ENCODE measurements at places on chromosomes 2 and 18.

DNA sequence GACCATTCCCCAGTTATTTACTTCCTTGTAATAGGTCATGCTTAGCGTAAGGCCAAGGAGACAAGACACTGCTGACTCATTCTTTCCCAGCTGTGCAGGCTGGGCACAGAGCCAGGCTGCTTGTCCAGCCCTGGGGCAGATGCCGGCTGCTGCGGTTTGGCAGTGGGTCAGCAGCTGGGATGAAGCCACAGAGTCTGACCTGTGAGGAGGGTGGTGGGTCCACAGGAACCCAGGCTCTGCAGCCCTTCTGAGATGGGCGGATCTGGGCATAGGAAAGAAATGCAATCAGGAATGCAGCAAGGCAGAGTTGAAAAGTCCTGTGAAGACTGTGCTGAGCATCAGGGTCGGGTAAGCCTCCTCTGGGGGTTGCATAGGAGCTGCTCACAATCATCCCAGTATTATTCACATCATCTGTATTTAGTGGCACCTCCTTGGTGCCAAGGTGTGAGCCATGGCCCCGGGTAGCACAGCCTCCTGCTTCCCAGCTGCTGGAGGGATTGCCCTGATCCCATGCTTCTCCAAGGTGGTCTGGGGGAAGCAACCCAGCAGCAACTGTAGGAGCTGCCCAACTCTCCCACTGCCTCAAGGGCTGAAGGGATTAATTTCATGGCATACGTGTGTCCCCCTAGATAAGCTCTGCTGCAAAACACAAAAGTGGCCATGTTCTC, 139.0 kb downstream of the DDX1 start:
- DNase-seq: no peak

DNA sequence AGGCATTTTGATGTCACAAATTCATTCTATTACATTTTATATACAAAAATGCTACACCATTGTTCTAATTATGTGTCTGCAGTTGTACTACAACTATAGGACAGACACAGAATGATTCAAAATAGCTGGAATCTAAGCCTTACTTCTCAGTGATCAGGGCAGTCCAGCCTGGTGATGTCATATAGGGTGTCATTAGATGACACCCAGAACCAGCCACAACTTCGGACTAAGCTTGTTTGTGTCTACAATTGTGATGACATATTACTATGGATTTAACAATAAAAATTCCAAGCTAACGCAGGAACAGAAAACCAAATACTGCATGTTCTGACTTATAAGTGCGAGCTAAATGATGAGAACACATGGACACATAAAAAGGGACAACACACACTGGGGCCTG, 31.0 kb downstream of the M1AP start:
- DNase-seq: no peak

- no peak for DNase-seq
Observed at GRCh38 chr2:96330407-96330806, 5.2 kb upstream of the NCAPH start.

- no peak for DNase-seq
Observed at GRCh38 chr18:24930478-24930877, 421.5 kb downstream of the ZNF521 start.

- no peak for DNase-seq
Observed at GRCh38 chr18:34697233-34697632, 12.9 kb upstream of the DTNA start.

- DNase-seq: no peak
Observed at GRCh38 chr2:215617060-215617824, 181.4 kb upstream of the FN1 start.

GRCh38 chr18:68583685-68584084, 131.2 kb downstream of the TMX3 start:
- no peak for DNase-seq

GRCh38 chr18:54303408-54303807, 34.1 kb downstream of the POLI start:
- DNase-seq: no peak

DNA sequence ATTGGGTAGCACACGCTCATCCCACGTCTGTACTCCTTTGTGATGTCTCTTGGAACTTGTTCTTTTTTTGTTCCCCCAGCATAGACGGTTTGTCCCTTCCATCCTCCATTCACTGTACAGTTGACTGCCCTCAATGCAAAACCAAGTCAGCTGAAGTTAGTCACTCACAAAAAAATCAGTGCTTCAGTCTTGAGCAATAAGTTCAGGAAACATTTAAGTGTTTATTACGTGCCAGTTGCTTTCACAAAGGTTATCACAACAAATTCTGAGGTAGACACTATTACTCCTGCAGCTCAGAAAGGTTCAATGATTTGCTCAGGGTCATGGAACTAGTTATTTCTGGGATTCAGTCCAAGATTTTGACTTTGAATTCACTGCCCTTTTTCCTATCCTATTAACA, 102.2 kb downstream of the PDE1A start:
- DNase-seq: no peak

DNA sequence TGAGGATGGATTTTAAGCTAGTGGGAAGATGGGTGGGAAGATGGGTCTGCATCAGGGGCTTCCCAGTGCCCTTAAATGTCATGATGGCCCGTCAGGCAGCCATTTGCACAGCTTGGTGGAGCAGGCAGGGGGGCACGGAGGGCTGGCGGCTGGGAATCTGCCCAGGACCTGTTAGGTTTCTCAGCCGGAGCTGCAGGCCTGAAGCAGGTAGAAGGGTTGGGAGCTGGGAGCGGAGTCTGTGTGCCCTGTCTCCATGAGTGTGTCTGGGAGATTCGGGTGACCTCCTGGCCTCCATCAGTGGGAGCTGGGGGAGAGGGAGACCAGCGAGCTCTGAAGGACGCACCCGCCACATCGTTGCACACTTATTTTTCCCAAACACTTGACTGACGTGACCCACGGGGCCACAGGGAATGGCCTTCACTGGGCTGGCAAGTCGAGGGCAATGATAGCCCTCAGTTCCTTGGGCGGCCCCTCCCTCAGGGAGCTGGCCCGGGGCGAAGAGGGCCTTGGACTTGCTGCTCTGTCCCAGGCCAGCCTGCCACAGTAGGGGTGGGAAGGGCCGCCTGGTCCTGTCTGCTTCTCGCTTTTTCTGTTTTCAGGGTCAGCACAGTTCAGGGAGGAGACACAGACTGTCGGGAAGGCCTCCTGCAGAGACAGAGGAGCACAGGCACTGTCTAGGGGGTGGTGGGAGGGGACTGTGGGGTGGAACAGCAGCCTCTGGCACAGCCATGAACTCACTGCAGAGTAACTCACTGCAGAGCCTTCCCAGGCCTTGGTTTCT, 236.8 kb downstream of the ZBTB7C start:
- no peak for DNase-seq

DNA sequence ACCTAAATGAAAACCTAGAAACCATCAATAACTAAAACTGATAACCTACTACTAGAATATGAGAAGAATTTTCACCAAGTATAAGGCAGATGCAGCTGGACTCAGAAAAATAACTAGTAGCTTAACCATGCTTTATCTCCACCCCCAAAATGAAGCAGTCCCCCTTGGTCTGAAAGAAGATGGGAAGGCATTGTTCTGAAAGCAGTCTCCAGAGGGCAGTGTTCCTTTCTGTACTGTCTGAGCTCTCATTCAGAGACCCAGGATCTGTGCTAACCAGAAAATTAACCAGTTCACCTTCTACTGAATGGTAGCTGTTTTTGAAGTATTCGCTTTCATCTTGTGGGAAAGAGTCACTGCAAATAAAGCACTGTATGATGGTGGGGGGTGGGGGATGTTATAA, 273.0 kb downstream of the PDE11A start:
- DNase-seq: no peak

GRCh38 chr18:66601649-66602048, 2.2 kb downstream of the CDH19 start:
- DNase-seq: no peak

DNA sequence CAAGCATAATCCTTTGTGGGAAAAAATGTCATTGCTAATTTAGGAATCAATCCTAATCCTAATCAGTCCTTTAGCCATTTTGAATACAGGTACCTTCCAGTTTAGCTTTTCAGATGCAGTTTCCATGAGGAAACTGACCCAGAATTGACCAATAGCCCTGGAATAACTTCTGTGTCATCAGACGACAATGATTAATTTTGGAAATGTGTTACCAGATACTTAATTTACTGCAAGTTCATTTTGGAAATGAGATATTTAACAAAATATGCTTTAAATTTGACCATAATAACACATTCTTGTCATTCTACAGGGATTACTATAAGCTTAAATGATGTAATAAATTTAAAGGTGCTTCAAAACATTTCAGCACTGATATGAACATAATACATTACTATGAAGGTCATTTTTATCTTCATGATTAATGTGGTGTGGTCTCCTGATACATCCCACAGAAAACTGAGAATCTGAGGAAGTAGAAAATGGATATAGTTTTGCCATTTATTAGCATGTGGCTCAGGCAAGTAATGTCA, 129.8 kb upstream of the SH3BP4 start:
- no peak for DNase-seq

DNA sequence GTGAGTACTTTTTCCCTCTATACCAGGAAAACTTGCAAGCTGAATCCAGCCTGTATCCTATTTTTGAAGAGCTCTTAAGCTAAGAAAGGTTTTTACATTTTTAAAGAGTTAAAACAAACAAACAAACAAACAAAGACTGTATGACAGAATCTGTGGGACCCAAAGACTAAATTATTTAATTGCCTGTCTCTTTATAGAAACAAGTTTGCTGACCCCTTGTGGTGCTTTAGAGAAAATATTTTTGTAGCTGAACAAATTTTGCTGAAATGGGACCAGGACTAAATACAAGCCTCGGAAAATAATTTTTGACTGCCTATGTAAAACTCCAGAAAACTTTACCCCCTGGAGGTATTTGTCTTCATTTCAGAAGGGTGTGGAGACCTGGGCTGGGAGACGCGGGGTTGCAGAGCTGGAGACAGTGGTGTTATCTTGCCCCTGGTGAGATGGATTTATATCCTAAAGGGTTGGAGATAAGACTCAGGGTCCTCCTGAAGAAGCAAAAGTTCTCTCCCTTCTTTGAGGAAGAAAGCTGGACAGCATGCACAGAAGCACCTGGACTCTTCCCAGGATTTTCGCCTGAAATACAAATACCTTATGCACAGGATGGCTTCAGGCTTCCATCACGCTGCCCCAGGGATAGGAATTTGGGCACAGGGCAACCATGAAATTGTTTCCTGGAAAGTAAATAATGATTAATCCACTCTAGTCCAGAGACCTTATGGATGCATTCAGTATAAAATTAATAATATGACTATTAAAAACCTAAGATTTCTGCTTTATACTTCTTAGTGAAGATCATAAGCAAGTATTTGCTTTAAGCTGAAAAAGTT, 54.3 kb downstream of the TMX3 start:
- no peak for DNase-seq

DNA sequence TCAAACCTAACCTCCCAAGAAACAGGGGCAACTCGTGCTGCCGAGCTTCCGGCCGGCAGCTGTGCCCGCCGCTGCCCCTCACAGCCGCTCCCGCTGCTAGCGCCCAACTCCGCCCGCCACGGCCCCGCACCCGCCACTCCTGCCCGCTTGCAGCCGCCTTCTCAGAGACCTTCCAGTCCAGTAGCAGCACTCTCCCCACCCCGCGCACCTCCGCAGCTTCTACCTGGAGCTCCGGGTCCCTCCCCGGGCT, 722 bp upstream of the C2orf15 start:
- DNase-seq: no peak

DNA sequence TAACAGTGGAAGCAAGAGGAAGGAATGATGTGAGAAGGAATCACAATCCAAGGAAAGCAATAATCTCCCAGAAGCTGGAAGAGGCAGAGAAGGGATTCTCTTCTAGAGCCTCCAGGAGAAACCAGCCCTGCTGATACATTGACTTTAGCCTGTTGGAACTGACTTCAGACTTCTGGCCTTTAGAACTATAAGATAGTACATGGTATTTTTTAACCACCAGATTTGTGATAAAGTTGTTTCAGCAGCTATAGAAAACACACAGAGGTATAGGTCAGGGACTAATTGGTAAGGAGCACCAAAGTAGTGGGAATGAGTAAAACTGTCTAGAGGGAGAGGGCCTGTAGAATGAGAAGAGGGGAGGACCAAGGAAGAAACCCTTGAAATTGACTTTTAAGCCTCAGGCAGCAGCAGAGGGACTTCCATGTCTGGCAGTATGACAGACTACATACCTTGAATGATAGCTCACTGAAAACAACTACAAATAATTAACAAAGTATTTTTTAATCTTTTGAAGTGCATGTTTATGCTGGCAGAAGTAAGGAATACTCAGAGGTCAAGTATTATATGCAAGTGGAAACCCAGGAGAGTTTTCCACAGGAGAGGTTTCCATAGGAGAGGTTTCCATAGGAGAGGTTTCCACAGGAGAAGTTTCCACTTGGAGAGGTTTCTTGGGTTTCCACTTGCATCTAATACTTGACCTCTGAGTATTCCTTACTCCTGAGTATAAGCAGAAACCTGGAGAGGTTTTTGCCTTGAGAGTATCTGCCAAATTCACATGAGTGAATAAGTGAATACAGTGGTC, 33.8 kb upstream of the TMEM17 start:
- no peak for DNase-seq

DNA sequence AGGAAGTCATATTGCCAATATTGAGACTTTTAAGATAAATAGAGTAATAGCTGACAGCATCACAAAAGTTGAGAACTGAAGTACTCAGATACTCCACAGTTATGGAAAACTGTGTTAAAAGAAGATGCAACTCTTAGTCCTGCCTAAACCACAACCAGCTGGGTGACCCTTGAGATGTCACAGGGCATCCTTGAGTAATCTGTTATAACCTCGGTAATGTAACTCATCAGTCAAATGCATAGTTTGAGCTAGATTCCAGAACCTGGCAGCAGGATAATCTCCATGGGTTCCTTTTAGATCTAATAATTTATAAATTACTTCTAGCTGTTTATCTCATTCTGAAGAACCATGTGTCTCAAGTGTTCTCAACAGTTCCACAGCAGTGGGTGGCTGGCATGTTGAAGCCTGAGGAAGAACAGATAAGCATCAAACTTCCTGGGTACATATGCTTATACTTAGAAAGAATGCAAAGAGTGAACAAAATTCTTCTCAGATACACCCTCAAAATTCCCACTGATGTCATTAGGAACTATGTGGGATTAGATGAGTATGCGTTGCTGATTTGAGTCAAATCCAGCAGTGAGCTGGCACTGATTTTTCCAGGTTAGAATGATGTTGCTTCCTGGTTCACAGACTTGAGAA, 304.1 kb upstream of the ERBB4 start:
- no peak for DNase-seq

Data from stimulated activated CD4-positive, alpha-beta T cell treated with anti-CD3 and anti-CD28 coated beads, Interleukin-4, amount 100 ng/mL, for 1 hour (primary cell).